Common myeloid progenitor, CD34-positive (primary cell): ENCODE measurements at places on chromosomes 11 and 22.
A peak's percentile ranks its signal among the peaks of the same experiment; 100 is the strongest.

GRCh38 chr11:66854231-66854661 is 2.6 kb upstream of the LRFN4 start:
- no peaks in the 10 kb centered on the region for H3K4me1 ChIP-seq
- no peak overlapping the region for H3K27ac ChIP-seq
- no peaks in the 10 kb centered on the region for H3K27me3 ChIP-seq
- no peak for DNase-seq
- H3K36me3 ChIP-seq = peaks cover 4% of the 10 kb centered on the region
- no peak overlapping the region for H3K4me3 ChIP-seq

- no peak overlapping the region for H3K27ac ChIP-seq
- H3K4me3 ChIP-seq = no peak overlapping the region
- H3K27me3 ChIP-seq = no peaks in the 10 kb centered on the region
- H3K36me3 ChIP-seq = no peaks in the 10 kb centered on the region
- peak; percentile 55 for DNase-seq
Observed at GRCh38 chr11:111000400-111001080, 245.0 kb upstream of the POU2AF2 start.

GRCh38 chr22:26033071-26033470 is 136.2 kb upstream of the SEZ6L start:
- H3K4me3 ChIP-seq = no peak overlapping the region
- no peak overlapping the region for H3K27ac ChIP-seq
- no peak for DNase-seq
- H3K4me1 ChIP-seq = no peaks in the 10 kb centered on the region

DNA sequence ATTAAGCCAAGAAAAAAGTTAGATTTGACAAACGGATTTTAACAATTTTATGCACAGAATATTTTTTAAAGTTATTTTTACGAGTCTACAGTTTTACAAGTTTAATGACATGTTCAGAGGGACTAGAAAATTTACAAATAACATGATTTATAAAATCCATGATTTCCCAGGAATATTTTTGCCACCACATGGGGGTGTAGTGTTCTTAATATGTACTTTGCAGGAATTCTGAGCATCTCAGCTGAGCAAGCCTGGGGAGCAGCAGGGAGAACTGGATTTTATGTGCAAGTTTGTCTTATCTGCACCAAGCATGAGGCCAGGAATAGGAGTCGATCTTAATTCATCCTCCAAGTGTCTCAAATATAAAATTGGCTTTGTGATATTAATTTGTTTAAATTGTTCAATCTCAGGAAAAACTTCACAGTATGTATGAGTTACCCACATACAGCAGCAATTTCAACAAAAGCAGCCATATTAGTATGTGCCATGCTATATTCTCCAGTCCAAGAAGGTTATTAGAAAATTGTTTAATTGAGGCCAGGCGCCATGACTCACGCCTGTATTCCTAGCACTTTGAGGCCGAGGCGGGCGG is 826.3 kb downstream of the DLG2 start:
- no peaks in the 10 kb centered on the region for H3K4me1 ChIP-seq
- no peaks in the 10 kb centered on the region for H3K36me3 ChIP-seq
- no peaks in the 10 kb centered on the region for H3K27me3 ChIP-seq
- no peak for DNase-seq
- no peak overlapping the region for H3K27ac ChIP-seq
- no peak overlapping the region for H3K4me3 ChIP-seq

- H3K27me3 ChIP-seq = peaks cover 35% of the 10 kb centered on the region
- no peak overlapping the region for H3K27ac ChIP-seq
- no peaks in the 10 kb centered on the region for H3K4me1 ChIP-seq
- DNase-seq = no peak
- H3K36me3 ChIP-seq = no peaks in the 10 kb centered on the region
- no peak overlapping the region for H3K4me3 ChIP-seq
Observed at GRCh38 chr22:39721206-39722031, 150.9 kb downstream of the CACNA1I start.

- H3K4me3 ChIP-seq = no peak overlapping the region
- H3K27me3 ChIP-seq = no peaks in the 10 kb centered on the region
- H3K27ac ChIP-seq = no peak overlapping the region
- DNase-seq = peak; percentile 42
- H3K4me1 ChIP-seq = peaks cover 6% of the 10 kb centered on the region
Observed at GRCh38 chr11:30459821-30460220, 126.3 kb downstream of the MPPED2 start.

- peaks cover 6% of the 10 kb centered on the region for H3K4me1 ChIP-seq
- H3K4me3 ChIP-seq = no peak overlapping the region
- no peaks in the 10 kb centered on the region for H3K27me3 ChIP-seq
- H3K27ac ChIP-seq = no peak overlapping the region
Observed at GRCh38 chr11:102551169-102551781, 20.7 kb upstream of the MMP7 start.

DNA sequence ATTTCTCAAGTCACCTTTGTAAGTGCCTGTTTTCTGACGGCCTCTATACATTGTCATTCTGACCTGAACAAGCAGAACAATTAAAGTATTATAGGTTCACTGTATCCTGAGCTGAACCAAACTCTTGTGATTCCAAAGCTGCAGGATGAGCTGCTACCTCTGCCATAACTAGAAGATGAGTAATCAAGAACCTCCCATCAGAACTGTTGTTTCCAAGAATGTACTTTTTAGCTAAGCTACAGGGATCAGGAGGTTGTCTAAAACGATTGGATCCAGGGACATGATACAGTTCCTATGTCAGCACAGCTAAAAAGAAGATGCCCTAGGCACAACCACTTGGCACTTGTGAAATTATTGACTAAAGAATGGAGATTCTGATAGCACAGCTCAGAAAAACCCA is 288.4 kb upstream of the CCDC90B start:
- DNase-seq = no peak
- no peak overlapping the region for H3K27ac ChIP-seq
- H3K4me1 ChIP-seq = no peaks in the 10 kb centered on the region
- H3K27me3 ChIP-seq = no peaks in the 10 kb centered on the region
